ENCODE measurements at places on chromosomes 4 and X. TPM values are rescaled to one million over a fixed set of nuclear protein-coding genes. Genes with fewer than 3 reads are reported as not detected.

GC gene
- not detected for total RNA-seq

GAGE12J gene
- total RNA-seq: not detected

NLGN4X gene
- total RNA-seq: not detected

GRCh38 chr4:108037884-108038283, 48.2 kb downstream of the HADH start:
- DNase-seq: no peak

GRCh38 chr4:94746746-94747145, 11.0 kb upstream of the BMPR1B start:
- no peak for DNase-seq
